RPMI7951 (cell line): ENCODE measurements at places on chromosomes 2 and 18. TPM values are rescaled to one million over a fixed set of nuclear protein-coding genes. Genes with fewer than 3 reads are reported as not detected.

DNA sequence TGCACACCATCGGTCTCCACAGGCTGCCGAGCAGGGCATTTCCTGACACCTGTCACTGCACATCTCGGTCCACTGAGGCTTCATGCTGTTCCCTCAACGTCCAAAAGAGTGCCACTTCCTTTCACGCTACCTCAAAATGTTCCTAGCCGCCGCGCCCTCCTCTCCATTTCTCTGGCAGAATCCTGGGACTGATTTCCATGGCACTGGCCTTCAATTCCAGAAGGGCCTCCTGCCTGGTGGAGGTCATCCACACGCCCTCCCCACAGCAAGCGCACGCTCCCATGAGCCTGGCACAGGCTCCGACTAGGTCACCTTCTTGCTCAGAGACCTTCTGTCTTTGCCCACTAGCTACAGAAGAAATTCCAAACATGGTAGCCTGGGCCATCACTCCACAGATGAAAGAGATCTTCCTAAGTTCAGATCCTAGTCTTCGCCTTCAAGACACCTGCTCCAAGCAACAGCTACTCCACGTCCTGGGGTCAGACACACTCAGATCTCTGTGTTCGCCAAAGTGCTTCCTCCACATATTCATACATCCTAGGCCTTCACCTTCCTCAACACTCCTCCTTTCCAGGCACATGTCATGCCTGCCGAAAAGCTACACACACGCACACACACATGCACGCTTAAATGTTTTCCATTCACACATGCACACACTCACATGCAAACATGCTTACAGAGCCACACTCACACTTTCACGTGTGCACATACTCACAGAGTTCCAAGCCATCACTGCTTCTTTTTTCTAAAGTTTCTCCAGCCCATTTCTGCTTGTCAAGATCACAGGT lies 94.0 kb downstream of the PXDN start:
- DNase-seq, result no peak

GRCh38 chr2:159118115-159118858 lies 149.8 kb downstream of the TANC1 start:
- peak; percentile 81 for DNase-seq

DAPL1 gene
- 1.2 TPM in 1 of 2 replicates, not detected in the other for total RNA-seq

DNA sequence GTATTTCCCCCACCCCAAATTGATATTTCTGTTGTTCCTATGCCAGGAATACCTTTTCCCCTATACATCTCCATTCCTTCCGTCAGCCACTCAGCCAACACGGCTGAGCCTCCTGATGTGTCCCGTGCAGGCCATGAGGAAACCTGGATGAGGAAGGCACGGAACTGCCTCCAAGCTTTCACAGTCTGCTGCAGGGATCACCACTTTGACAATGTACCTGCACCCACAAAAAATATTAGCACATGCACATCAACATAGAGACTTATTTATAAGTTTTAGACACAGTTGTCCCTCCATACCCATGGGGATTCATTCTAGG lies 101.4 kb upstream of the PPP1CB start:
- DNase-seq, result no peak

- no peak for DNase-seq
Observed at GRCh38 chr2:1864981-1865421, 120.7 kb upstream of the PXDN start.

DNA sequence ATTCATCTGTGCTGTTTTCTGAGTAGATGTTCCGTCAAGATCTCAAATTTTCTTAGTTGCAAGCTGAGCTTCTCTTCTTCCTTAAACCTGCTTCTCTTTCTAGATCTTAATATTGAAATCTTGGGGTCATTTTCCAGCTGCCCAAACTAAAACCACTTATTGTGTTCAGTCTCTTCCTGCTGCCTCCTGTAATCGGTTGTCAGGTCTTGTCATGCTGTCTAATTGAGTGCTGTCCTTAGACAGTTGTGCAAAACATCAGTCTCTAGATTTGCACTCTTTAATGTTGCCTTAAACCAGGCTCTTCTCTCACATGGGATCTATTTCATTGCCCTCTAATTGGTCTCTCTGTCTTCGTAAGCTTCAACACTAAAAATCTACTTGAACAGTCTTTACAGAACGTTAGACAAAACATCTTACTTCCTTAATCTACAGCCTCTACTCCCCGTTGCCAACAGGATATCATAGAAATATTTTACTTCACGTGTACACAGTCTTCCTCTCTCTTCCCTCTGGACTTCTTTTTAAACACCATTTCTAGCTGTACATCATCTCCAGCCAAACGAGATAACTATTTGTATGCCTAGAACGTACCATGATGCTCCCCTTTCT lies 34.9 kb downstream of the GPD2 start:
- no peak for DNase-seq

DNA sequence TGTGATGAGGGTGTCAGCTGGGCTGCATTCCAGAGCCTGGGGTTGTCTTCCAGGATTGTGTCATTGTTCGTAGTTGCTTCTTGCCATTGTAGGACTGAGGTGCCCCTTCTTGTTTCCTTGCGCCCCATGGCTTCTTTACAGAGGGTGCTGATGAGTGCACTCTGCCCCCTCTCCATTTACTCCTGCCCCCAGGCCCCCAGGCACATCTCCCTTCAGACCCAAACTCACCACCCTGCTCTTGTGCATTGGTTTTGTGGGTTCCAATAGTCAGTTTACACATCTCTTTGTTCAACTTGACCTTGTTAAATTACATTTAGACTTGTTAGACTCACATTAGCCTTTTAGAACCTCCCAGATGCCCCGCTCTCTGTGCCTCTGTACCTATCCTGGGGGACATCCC lies 33.1 kb downstream of the HJURP start:
- no peak for DNase-seq

DNA sequence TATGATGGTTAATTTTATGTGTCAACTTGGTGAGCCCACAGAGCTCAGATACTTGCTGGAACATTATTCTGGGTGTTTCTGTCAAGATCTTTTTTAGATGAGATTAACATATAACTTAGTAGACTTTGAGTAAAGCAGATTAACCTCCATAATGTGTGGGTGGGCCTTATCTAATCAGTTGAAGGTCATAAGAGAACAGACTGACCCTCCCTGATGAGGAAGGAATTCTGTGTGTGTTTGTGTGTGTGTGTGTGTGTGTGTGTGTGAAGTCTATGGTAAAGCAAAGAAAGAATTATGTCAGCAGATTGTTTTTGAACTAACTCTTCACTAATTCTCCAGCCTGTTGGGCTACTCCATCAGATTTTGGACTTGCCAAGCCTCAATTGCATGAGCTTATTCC lies 232.2 kb upstream of the MEX3C start:
- no peak for DNase-seq

TRIP12 gene
- 105 and 107 TPM in 2 replicates for total RNA-seq

GRCh38 chr2:191991442-191991841 lies 144.6 kb upstream of the CAVIN2 start:
- no peak for DNase-seq

ANKRD62 gene
- total RNA-seq, result not detected in 2 replicates

ARMC9 gene
- total RNA-seq, result 62.3 and 67.2 TPM in 2 replicates

ADCYAP1 gene
- total RNA-seq, result 0.10 TPM in 1 of 2 replicates, not detected in the other

DNA sequence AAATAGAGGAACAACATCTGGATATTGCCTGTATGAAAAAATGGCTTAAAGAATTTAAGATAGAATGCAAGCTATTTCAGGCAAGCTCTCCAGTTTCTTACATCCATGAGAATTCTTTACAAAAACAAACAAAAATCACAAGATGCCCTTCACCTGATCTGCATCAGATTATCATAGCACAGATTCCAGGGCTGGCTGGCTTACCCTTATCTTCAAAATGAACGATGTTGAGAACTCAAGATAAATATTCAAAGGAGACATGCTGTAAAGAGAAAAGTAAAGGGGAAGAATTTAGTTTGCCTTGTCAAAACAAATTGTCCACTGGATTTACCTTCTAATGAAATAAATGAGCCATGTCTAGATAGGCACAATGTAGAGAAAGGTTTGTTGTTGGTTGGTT lies 18.7 kb upstream of the SLC40A1 start:
- no peak for DNase-seq

DNA sequence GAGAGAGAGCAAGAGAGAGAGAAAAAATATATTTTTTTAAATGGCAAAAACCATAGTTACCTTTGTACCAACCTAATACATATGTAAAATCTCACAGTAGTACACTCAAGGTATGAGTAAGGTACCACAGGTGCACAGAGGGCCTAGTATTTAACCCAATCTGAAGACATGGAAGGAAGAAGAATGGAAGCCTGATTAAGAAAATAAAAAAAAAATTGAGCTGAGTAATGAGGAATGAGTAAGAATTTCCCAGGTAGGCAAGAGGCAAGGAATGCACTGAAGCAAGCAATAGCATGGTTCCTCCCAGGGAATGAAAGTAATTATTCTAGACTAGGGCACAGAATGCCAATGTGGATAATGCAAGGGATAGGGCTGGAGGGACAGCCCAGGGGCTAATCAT lies 294.2 kb downstream of the FIGN start:
- no peak for DNase-seq

DNA sequence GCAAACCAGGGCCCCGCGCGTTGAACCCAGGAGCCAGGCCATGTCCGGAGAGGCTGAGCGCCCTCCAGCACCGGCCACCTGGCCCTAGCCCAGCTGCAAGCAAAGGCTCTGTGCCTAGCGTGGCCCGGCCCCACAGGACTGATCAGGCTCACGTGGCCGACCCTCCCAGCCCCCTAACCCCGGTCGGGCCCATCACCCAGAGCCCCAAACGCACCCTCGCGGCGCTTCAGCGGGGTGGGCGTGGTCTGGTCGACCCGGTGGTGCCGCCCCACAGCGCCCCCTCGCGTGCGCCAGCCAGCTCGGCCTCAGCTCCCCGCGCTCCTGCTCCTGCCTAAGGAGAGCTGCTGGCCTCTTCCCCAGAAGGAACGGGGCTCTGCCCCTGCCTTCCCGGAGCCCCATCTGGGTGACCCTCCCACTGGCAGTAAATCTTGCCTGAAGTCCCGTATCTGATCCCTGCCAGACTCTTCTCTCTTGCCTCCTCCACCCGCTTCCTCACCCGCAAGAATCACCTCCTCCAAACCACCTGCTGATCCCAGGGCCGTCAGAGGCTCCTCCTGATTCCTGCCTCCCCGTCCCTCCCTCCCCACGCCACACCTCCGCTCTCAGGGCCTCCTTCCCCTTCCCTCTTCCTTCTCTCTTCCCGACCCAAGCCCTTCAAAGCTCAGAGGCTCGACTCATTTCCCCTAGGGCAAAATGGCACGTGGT lies 12.3 kb upstream of the TEX51 start:
- peak; percentile 51 for DNase-seq

- DNase-seq, result no peak
Observed at GRCh38 chr2:230319211-230319862, 7.7 kb upstream of the SP140L start.

FABP1 gene
- total RNA-seq, result not detected in 2 replicates

GRCh38 chr2:210496512-210496911 lies 20.0 kb upstream of the LANCL1 start:
- DNase-seq, result no peak

DNA sequence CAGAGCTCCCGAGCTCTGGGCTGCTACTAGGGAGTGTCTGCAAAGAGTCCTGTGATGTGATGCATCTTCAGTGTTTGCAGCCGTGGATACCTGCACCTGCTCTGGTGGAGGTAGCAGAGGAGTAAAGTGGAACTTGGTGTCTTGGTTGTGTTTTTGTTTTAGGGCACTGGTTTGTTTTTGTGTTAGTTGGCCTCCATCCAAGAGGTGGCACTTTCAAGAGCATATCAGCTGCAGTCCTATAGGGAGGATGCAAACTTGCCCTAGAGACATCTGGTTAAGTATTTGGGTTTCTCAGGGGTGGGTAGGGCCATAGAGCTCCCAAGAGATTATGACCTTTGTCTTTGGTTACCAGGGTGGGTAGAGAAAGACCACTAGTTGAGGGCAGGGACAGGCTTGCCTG lies 1249.0 kb upstream of the FAM98A start:
- no peak for DNase-seq
